Naive thymus-derived CD8-positive, alpha-beta T cell (primary cell): ENCODE measurements at places on chromosomes 11 and 22.

DNA sequence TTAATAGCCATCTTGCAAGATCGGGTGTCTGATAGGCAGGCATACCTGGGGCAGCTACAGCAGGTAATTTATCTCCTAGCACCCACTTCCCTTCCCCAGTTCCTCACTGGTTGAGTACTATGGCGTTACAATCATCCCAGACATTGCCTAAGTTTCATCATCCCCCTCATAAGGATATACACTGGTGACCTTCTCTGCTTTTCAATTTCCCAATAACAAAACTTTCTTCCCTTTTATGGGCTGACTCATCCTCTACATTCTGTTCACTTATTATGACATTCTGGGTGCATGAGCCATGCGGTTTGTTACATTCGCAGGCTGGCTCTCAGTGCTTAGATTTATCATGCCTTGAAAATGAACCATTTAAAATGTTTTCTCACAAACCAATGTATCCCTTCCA, 5.0 kb upstream of the MRPL11 start:
- no peak for DNase-seq

GRCh38 chr11:112759418-112759817, 201.8 kb upstream of the NCAM1 start:
- no peak for DNase-seq

DNA sequence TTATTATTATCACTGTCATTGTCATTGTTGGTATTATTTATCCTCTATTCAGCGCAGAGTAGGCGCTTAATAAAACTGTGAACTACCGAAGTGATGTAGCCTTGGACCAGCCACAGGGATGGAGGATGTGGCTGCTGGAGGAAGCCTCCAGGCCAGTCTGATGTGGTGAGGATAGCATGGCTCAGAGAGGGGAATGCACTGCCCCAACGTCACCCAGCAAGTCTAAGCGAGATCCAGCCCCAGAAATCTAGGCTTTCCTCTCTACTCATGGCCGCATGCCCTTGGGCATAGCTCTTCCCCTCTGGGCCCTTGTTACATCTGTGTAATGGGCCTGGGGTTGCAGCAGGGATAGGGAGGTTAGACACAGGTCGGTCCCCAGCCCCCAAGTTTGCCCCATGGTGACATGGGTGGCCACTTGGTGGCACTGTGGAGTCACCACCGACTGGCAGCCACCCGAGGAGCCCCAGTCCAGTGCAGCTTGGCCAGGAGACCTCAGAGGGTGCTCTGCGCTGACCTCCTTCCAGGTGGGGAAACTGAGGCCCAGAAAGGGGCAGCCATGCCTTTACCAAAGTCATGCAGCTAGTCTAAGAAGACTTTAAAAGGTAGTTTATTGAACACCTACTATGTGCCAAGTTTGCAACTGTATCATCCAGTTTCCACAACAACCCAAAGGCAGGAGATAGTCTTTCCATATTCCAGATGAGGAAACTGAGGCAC, 395.7 kb downstream of the MN1 start:
- DNase-seq = peak; percentile 42

DNA sequence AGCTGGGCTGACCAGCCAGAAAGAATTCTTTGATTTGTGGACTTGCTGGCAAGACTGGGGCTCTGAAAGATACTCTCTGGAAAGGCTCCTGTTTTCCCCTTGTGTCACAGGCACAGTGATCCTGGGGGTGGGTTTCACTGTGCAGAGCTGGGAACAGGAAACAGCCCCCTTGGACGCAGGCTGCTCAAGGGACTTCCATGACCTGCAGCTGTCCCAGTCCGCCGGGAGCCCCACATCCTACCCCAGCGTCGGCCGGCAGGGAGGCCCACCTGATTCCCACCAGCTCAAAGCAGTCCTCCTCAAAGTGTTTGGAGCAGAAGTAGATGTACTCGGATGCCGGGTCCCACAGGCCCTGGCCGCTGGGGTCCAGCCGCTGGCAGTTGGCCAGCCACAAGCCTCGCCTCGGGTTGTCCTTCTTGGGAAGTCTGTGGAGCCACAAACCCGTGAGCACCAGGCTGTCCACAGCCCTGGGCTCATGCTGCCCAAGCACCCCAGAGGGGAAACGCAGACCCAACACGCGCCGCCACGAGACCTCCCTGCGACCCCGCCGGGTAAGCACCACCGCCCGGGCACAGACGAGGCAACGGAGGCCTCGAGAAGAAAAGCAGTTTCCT, 824 bp downstream of the THAP7 start:
- no peak for DNase-seq

- DNase-seq = no peak
Observed at GRCh38 chr22:38952281-38952993, 5.0 kb upstream of the APOBEC3A start.

DNA sequence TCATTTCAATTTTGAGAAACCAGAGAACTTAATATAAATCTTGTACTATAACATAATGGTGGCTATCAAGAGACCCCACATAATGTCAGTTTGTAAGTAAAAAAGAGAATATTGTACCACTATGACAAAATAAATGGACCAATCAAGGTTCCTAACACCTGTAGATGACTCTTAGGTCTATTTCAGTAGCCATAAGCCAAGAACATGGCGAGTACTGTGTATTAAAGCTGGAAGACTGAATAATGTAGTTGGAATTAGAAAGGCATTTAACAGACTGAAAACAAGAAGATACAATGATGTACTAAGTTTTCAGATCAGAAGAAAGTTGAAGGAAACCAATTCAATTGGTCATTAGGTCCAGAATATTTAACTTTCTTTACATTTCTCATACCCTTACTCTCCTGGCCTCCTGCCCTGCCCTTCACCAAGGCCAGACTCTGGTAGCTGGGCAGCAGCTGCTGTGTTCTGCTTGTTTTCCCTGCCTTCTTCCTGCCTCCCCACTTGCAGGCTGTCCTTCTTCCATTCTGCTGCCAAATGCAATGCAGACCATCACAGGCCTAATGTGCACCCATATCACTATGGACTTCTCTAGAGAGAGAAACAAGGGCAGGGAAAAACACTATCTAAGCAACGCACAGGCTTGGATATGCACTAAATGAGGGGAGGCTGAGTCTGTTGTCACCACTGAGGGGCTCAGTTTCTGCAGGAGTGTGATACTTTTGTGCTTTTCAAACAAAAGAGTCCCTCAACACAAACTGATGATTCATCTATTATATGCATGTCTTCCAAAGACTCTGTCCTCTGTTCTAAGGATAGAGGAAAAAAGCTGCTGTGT, 60.1 kb downstream of the RAB30 start:
- DNase-seq = no peak

GRCh38 chr11:119912229-119912628, 183.2 kb upstream of the NECTIN1 start:
- no peak for DNase-seq

DNA sequence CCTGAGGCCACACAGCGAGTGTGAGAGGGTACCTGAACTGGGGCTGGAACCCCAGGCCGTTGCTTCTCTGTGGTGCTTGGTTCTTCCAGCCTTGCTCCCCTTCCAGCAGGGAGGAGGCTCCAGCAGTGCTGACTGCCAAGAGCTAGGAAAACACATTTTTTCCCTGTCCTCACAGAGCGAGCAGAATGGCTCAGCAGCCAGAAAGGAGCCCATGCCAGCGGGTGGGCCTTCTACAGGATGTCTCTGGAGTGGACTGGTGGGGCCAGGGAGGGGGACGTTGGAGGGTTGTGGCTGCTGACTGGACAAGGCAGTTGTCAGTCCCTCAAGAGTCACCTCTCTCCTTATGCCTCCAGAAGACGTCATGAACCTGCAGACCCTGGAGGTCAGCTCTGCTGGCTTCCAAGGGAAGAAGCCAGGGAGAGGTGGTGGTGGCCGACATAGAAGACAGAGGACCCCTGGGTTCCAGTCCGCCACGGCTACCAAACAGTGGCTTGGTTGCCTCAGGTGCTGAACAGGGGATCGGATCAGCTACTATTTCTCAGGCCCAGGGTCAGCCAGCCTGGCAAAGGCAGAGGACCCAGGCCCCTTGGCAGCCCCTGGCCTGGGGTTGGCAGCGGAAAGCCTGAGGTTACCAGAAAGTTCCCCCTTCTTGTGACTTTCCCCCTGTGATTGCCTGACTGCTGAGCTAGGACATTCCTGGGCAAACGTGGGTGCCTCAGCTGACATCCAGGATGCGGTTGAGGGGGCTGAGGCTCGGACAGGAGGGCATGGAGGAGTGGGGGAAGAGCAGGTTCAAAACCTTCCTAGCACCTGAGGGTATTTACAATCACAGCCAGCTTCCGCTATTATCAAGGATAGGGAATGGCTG, 3.7 kb downstream of the MAFF start:
- DNase-seq = no peak

GRCh38 chr11:57476047-57476756, 15.9 kb downstream of the RTN4RL2 start:
- DNase-seq = no peak

GRCh38 chr22:48422900-48423480, 1404.7 kb downstream of the BRD1 start:
- no peak for DNase-seq

DNA sequence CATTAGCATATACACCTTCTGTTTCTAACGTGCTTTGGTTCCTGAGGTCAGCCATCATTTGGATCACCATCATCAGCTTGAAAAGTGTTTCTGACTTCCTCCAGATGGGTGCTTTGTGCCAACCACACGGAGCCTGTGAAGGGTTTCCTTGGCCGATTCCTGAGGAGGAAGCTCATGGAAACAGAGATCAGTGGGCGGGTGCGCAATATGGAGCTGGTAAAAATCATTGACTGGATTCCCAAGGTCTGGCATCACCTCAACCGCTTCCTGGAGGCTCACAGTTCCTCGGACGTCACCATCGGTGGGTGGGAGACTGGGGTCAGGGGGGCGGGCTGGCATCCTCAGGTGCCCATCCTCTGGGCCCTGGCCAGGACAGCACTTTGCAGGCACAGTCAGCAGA, 54.8 kb downstream of the DBX1 start:
- DNase-seq = no peak

GRCh38 chr11:17551347-17552040, 4.4 kb downstream of the OTOG start:
- peak; percentile 53 for DNase-seq

- DNase-seq = peak; percentile 93
Observed at GRCh38 chr11:57644748-57645688, 4.7 kb downstream of the YPEL4 start.

- DNase-seq = no peak
Observed at GRCh38 chr11:125890447-125891100, 3.1 kb downstream of the HYLS1 start.

DNA sequence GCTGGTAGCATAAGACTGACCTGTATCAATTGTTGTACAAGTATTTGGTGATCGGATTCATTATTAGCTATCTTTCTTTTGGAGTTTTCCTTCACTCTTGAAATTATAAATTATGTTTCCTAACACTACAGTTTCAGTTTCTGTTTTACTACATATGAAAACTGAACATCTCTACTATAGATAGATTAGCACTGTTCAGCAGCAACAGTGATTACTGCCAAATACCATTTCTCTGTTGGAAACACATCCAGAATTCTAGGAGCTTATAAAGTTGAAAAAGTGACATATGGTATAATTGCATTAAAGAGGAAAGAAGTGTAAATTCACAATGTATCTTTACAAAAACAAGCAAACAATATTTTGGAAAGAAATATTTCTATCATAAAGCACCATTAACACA, 118.5 kb upstream of the GRIA4 start:
- no peak for DNase-seq

GRCh38 chr11:103086461-103086860, 5.5 kb downstream of the DCUN1D5 start:
- no peak for DNase-seq

DNA sequence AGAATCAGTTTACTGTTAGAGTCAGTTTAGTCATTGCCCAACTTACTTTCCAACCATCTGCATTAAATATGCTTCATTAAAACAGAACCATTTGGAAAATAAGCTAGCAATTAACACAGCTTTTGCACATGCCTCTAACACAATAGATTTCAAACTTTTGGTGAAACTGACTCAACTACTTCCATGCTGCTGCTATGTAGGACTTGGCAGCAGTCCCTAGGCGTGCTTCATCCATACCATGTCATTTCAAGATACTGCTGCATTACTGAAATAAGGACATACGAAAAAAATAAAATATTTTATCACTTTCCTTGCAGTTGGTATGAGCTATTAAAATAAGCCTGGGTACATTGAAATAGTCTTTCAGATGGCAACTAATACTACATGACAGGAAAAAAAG, 65.5 kb upstream of the SOX6 start:
- DNase-seq = no peak

DNA sequence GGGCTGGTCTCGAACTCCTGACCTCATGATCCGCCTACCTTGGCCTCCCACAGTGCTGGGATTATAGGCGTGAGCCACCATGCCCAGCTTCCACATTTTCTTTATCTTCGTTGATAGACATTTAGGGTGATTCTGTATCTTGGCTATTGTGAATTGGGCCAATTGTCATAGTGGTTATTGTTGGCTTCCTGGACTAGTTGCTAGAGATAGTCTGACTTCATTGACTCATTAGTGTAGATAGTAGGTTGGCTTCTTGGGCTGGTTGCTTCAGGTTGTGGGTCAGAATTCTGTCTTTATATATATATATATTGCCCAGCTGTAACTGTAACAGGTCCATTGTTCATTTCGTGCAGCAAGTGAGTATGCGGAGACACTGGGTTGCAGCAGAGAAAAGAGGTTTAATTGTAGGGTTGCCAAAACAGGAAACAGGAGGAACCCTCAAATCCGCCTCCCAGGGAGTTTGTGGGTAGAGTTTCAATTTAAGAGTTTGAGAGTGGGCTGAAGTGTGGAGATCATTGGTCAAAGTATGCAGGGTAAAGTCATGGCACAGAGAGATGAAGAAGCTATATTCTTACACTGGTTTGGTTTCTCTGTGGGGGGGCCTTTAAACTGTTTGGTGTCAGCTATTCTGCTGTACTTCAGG, 22.0 kb downstream of the ATG13 start:
- no peak for DNase-seq

GRCh38 chr11:121253951-121254350, 38.6 kb upstream of the SC5D start:
- no peak for DNase-seq

GRCh38 chr11:78594814-78595213, 20.1 kb upstream of the NARS2 start:
- no peak for DNase-seq

GRCh38 chr22:20569059-20570058, 61.9 kb downstream of the MED15 start:
- peak; percentile 93 for DNase-seq

- DNase-seq = no peak
Observed at GRCh38 chr11:132782102-132782501, 750.2 kb downstream of the OPCML start.
